ENCODE measurements at places on chromosomes 6 and 20.
A peak's percentile ranks its signal among the peaks of the same experiment; 100 is the strongest.

- no peak for DNase-seq
These were observed 3.3 kb downstream of the TRERF1 start for GRCh38 chr6:42448391-42448790.

DNA sequence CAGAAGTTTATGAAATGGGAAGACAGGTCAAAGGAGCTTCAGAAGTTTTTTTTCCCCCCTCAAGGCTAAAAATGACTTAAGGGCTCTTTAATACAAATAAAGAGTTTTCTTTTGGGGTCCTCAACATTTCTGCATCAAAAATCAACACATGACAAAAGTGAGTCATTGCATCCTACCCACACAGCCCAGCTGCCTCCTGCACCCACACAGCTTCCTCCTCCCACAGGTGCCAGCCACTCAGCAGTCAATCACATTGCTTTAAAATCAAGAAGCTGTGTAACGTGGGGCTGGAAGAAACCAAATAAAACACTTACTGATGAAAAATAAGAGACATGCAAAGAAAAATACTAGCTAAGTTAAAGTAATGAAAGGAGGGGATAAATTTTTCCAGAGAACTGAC lies 68.5 kb downstream of the MAP3K5 start:
- peak; percentile 59 for DNase-seq

- no peak for DNase-seq
These were observed 58.0 kb downstream of the GINS1 start for GRCh38 chr20:25465243-25466135.

DNA sequence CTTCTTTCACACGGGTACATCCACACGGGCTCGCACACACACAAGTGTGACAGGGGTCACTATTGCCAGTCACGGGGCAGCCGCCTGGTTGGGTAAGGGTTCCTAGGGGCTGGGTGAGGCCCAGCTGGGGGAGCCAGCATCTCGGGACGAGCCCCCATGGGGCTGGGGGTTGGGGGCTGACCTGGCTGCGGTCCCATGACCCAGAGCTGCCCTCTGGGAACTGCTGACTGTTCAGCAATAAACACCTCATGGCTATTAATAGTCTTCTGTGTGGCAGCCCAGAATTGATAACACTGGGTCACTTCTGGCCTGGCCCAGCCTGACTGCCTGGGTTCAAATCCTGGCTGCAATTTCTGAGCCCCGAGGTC lies 23.8 kb downstream of the VEGFA start:
- DNase-seq = no peak
